ENCODE measurements at places on chromosomes 11 and 22.

DNA sequence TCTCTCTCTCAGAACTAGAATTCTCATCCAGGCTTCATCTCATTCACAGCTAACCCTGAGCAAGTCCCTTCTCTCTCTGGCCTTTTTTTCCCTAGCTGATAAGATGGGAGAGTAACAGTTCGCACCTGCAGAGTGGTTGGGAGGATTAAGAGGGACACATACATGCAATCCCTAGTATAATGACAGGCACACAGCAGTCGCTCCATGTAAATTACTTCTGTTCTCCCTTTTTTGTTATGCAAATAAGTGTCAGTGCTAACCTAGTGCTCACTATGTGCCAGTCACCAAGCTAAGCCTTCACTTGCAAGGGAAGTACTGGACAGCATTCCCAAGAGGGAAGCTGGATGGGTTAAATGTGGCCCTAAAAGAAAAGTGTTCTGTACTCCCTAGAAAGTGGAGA, 63.4 kb downstream of the TENM4 start:
- no peak for DNase-seq

- DNase-seq = no peak
Measured at GRCh38 chr11:71244116-71244810, 8.1 kb downstream of the SHANK2 start.

DNA sequence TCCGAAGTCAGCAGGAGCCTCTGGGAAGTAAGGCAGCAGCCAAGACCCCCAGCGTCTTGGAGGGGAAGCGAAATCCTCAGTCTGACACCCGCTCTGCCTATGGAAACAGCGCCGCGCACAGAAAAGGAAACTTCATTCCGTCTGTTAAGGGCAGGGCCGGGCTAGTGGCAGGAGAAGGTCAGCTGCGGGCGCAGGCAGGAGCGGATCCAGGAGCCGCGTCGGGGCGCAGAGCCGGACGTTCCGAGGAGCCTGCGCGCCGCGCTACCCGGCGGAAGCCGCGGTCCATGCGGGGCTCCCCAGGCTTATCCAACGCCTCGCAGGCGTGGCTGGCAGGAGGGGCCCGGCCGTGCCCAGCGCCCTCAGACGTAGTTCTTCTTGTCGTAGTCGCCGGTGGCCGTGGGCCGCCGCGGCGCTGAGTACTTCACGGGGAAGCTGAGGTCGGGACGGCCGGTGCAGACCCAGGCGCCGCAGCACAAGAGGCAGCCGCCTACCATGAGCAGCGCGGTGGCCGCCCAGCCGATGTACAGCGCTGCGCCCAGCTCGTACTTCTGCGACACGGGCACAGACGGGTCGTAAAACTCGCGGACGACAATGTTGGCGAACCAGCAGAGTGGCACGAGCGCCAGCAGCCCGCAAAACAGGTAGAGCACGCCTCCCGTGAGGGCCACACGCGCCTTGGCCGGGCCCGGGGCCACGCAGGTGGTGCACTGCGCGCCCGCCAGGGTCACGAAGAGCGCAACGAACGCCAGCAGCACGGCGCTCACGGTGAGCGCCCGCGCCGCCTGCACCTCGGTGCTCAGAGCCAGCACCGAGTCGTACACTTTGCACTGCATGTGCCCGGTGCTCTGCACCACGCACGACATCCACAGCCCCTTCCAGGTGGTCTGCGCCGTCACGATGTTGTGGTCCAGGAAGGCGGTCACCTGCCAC, 705 bp downstream of the CLDN5 start:
- DNase-seq = no peak

DNA sequence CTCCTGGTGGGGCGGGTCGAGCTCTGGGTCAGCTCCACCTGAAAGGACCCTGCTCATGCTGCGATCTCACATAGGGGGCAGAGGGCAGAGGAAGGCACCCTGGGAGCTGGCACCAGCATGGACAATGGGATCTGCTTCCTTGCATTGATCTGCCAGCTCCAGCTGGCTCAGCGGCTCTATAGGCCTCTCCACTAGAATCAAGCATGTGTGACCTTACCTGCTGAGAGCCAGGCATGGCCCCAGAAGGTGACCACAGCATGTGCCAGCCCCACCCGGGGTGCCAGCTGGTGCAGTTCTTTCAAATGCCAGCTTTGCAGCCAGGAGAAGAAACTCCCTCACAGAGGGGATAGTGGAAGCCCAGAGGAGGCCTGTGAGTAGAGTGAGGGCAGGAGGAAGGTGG, 22.0 kb upstream of the KLHL35 start:
- no peak for DNase-seq

DNA sequence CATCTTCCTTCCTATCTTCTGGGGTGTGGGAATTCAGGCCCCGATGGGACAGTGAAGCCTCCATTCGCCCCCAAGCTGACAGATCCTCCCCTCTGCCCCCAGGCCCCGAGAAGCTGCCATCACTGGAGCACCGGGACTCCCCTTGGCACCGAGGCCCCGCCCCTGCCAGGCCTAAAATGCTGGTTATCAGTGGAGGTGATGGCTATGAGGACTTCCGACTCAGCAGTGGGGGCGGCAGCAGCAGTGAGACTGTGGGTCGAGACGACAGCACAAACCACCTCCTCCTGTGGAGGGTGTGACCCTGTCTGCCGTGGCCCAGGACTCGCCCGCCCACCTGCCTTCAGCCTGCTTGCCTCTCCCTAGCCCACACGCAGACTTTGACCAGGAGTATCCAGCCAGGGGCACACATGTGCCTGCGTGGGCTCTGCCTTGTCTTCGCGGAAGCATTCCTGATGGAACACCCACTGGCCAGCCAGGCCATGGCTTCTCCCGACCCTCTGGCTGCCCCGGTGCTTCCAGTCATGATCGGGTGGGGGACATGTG, 8.6 kb upstream of the RELT start:
- no peak for DNase-seq

DNA sequence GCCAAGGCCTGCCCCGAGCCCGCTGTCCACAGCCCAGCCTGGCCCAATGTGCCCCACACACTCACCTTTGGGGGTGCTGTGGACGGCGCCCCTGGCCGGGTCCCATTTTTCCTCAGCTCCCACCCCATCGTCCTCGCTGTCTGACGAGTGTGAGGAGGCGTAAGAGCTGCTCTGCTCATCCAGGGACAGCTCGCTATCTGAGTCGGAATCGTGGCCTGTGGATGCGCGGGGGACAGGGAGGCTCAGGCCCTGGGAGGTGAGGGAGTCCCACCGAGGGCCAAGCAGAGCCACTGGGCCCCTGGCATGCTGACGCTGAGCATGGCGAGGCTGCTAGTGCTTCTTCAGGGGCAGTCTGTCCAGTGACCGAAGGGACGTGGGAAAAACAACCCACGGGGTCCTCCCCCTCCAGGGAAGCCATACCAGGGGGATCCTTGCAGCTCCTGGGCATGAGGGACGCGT, 29.7 kb downstream of the TRMU start:
- no peak for DNase-seq

GRCh38 chr11:8477680-8478079, 116.3 kb downstream of the STK33 start:
- no peak for DNase-seq

DNA sequence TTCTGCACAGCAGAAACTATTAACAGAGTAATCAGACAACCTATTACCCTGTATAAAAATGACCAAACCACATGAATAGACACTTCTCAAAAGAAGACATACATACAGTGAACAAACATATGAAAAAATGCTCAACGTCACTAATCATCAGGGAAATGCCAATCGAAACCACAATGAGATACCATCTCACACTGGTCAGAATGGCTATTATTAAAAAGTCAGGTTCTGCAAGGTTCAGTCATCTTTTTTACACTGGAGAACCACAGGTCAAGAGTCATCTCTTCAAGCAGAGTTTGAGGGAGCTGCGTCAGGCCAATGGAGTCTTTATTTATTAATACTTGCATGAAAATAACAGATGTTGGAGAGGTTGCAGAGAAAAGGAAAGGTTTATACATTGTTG, 40.4 kb downstream of the RCN1 start:
- DNase-seq = no peak

GRCh38 chr11:10973416-10973815, 115.6 kb upstream of the ZBED5 start:
- DNase-seq = peak; percentile 32
